Small intestine (tissue), 16 donors: ENCODE measurements at places on chromosomes 13 and 19. TPM values are rescaled to one million over a fixed set of nuclear protein-coding genes. Genes with fewer than 3 reads are reported as not detected.

GRCh38 chr13:25847145-25847544 lies 204.7 kb downstream of the SHISA2 start:
- no peak for DNase-seq

DNA sequence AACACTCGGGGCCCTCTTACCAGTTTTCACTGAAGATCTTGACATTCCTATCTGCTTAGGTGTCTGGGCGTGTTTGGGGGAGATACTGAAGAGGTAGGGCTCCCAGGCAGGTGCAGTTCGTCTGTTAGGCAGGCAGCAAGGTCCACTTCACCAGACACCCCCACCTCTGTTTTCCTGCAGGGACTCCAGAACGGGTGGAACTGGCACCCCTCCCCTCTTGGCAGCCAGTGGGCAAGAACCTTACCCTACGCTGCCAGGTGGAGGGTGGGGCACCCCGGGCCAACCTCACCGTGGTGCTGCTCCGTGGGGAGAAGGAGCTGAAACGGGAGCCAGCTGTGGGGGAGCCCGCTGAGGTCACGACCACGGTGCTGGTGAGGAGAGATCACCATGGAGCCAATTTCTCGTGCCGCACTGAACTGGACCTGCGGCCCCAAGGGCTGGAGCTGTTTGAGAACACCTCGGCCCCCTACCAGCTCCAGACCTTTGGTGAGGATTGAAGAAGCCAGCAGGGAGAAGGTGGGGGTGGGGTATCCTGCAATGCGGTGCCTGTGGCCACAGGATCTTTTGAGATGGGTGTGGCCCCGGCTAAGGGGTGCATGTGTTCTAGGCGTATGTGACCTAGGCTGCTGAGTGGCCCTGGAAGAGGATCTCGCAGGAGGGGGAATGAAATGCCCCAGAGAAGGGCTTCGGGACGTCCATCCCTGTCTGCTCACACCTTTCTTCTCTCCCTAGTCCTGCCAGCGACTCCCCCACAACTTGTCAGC lies 3.3 kb upstream of the ICAM4 start:
- DNase-seq, result no peak

The MATK gene
- 29.5 TPM for polyA plus RNA-seq

The TMEM221 gene
- 0.43 TPM for polyA plus RNA-seq

The SKA3 gene
- polyA plus RNA-seq, result 9.0 TPM
